ENCODE measurements at places on chromosomes 7 and 10. TPM values are rescaled to one million over a fixed set of nuclear protein-coding genes. Genes with fewer than 3 reads are reported as not detected.

Gene CYP2C8
- polyA plus RNA-seq, result 0.07 TPM

Gene OR2A5
- not detected for polyA plus RNA-seq

Gene PAXIP1
- 9.4 TPM for polyA plus RNA-seq

- H3K27me3 ChIP-seq, result peaks cover 3% of the 10 kb centered on the region
- H3K4me1 ChIP-seq, result no peaks in the 10 kb centered on the region
- H3K4me3 ChIP-seq, result peak overlapping the region; percentile 9
- no peaks in the 10 kb centered on the region for H3K36me3 ChIP-seq
These were observed 45.7 kb upstream of the HSPA12A start for GRCh38 chr10:116787893-116788665.

Measured in keratinocyte (primary cell).